ENCODE measurements at places on chromosomes 6 and 20.

- DNase-seq: no peak
Observed at GRCh38 chr6:158064725-158065251, 83.1 kb downstream of the SYNJ2 start.

DNA sequence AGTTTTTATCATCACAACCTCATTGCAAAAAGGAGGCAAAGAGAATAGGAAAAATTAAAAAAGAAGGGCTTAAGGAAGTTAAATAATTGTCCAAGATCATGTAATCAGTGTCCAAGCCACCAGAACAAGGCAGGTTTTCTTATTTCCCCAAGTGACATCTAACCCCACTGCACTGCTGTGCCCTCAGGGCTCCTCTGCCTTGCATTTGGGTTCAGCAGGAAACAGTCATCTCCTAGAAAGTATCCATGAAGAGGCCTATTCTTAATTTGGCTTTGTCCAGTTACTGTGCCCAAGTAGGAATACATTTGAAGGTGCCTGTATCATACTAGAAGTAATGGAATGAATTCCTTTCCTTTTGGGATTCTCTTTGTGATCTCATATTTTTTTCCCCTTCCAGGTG, 10.5 kb downstream of the TMEM14A start:
- no peak for DNase-seq

GRCh38 chr20:61419010-61419409, 166.9 kb downstream of the CDH4 start:
- no peak for DNase-seq

DNA sequence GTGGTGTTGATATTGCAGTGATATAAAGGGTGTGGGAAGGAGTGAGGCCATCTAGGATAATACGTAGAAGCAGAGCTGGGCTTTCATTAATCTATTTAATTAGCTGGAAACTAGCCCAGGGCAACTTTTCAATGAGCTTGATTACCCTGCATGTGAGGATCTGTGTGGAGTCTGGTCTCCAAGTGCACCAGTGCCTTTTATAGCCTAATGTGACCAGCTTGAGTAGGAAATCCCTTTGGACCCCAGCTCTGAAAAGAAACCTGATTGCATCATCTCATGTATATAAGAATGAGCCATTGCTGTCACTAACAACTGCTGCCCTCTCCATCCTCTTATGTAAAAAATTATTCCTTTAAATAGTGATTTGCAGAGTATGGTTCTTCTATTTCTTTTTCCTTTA, 72.6 kb downstream of the CD109 start:
- DNase-seq: no peak

DNA sequence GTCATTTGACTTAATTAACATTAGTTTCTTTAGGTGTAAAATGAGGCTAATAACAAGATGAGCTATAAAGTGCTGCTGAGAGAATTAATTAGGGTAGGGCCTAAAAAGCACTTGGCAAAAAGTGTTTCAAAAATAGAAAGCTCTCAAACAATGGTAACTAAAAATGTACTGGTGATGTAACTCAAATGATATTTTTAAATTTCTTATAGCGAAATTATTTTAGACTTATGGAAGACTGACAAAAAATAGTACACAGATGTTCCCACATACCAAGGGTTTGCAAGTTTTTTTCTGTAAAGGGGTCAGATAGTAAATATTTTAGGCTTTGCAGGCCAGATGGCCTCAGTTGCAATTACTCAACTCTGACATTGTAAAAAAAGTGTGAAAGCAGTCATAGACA, 190.7 kb upstream of the UFL1 start:
- DNase-seq: no peak

DNA sequence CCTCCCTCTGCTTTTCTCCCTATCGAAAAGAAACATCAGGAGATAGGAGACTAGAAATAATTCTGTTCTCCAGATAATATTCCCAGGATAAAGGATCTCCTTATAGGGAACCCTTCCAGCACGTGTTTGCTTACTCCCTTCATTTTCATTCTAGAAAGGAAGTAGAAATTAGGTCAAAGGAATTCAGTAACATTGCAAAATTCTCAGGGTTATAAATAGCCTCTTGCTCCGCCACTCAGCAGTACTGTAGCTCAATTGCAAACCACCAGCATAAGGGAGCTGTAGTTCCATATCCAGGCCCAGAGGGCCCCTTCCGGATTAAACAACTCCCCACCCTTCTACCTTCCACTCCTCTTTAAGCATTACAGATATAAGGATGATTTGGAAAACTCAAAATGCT, 6.2 kb downstream of the ELMO2 start:
- DNase-seq: no peak

- DNase-seq: no peak
Observed at GRCh38 chr6:40506954-40507353, 80.2 kb downstream of the LRFN2 start.

DNA sequence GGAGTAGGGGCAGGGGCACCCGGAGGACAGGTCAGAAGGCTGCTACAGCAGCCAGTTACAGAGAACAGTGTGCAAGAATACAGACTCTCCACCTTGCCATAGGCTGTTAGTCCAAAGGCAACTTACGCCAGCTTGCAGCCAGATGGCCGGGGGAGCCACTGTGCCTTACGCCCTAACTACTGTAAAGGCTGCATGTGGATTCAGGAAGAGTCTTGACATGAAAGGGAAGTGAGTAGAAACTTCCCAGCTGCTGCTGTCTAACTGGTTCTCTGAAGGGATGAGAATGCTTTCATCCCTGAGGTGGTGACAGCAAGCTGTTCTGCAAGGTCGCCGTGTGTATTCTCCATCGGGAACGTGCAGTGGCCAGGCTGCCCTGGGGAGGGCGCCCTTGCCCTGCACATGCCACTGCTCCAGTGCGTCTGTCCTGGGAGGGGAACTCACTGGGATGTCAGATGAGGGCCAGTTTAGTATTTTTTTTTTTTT, 46.1 kb downstream of the LYRM4 start:
- no peak for DNase-seq

GRCh38 chr20:51939259-51939585, 136.9 kb upstream of the SALL4 start:
- DNase-seq: no peak

DNA sequence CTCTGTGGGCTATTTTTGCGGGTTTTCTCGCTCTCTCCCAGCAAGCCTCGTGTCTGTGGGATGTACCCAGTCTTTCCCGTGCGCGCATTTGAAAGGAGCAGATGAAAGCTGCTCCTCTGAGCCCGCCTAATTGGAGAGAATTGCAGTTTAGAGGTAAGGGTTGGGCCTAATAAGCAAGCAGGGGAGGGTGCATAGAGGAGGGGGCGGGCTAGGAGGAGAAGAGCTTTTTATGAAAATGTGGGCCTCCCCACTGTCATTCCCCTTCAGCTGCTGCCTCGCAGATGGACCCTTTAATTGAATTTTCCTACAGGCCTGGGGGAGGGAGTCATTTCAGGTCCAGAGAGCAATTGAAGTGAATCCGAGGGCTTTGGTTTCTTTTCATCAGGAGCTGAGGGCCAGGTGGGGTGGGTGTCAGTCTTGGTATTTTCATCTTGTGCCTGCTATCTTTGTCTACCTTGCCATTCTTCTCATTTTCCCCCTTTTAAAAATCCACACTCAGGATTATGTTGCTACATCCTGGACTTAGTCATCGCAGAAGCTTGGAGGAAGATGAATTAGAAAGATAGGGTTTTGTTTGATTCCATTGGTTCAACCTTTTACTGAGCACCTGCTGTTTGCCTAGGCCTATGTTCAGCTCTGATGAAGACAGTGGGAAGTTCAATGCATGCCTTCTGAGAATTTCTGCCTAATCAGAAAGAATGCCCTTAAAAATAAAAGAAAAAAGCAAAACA, 423.4 kb downstream of the CD83 start:
- DNase-seq: no peak

- DNase-seq: no peak
Observed at GRCh38 chr6:142443532-142443931, 141.7 kb downstream of the ADGRG6 start.

GRCh38 chr20:24622856-24623255, 153.4 kb downstream of the SYNDIG1 start:
- DNase-seq: no peak

DNA sequence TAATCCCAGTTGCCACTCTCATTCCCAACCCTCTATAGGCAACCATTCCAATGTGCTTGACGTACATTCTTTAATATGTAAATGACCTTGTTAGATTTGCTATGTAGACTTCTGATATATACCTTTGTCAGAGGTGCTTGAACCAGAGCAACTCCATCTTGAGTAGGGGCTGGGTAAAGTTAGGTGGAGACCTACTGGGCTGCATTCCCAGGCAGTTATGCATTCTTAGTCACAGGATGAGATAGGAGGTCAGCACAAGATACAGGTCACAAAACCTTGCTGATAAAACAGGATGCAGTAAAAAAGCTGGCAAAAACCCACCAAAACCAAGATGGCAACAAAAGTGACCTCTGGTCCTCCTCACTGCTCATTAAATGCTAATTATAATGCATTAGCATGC, 8.3 kb upstream of the HM13 start:
- DNase-seq: no peak

- DNase-seq: no peak
Observed at GRCh38 chr6:10398446-10399218, 16.2 kb downstream of the TFAP2A start.

GRCh38 chr6:112284603-112285002, 30.2 kb upstream of the LAMA4 start:
- DNase-seq: no peak

GRCh38 chr20:52532674-52533073, 341.1 kb upstream of the ZFP64 start:
- no peak for DNase-seq

DNA sequence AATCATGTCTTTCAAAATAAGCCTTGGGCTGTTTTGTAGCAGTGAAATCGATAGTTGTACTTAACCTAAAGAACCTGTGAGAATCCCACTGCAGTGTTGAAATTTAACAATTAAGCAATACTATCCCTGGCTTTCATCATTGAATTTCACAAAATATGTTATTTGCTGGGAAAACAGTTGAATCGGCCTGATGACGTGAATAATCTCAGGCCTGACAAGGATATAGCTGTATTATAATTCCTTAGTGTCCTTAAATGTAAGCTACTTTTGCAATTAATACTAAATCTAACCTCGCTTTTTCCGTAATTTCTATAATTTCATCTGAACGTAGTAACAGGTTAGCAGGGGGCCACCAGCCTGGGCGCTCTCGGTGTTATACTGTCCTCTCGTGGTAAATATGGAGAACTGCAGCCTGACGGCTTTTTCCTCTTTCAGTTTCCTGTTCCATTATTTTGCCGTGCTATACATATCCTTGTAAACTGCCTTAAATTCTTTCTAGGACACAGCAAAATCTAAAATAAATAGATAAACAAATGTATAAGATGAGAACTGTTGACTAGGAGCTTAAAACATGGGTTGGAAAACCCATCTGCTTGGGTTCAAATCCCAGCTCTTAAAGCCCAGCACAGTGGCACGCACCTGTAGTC, 24.0 kb downstream of the MTFR2 start:
- peak; percentile 22 for DNase-seq

DNA sequence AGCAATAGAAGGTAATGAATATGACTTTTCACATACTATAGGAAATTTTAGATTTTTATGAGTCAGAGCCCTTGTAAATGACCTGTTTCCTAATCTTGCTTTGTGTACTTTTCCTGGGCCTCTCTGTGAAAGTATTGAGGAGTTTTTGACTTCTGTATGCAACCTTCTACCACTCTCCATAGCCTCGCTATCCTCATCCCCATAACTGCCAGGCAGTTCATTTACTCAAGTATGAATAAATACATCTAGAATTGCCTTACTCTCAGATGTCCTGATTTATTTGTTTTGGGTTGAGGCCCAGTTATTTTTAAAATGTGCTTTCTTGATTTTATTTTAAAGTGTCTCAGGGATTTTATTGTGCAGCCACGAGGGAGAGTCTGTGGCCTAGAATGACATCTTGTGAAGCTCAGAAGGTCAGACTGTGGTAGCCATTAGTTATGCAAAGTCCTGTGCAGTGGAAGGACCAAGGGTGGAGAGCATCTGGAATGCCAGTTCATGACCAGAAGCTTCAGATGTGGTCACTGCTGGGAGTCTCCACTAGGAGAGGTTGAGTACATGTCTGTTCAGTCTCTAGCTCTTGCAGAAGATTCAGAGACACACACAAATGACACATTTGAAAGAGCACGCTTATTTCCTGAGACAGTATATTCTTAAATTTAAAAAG, 346.2 kb upstream of the IMPG1 start:
- no peak for DNase-seq

DNA sequence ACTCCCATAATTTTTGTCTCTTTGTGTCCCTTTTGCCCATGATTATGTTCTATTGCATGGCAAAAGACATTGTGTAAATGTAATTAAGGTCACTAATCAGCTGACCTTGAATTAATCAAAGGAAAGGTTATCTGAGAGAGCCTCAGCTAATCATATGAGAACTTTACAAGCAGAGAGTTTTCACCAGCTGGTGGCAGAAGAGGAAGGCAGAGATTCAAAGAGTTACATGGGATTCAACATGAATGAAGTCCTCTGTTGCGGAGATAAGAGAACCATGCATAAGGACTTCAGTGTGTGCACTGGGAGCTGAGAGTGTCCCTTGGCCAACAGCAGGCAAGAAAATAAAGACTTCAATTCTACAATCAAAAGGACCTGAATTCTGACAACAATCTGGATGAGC, 494.1 kb upstream of the ARID1B start:
- DNase-seq: no peak

DNA sequence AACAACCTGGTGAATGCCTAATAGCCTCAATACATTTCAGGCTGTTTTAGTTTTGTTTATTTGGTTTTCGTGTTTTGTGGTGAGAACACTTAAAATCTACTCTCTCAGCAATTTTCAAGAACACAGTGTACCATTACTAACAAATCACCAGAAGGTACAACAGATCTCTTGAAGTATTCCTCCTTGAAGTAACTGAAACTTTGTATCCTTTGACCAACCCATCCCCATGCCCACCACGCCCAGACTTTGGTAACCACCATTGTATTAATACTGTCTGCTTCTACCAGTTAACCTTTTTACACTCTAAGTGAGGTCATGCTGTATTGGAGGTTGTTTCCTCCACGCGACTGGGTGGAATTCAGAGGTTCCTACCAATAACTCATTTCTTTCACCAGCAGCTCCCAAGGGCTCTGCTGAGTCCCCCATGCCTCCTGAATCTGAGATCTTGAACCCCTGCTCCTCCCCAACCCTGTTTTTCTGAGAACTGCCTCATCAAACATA, 5.7 kb upstream of the TRIM40 start:
- DNase-seq: no peak

DNA sequence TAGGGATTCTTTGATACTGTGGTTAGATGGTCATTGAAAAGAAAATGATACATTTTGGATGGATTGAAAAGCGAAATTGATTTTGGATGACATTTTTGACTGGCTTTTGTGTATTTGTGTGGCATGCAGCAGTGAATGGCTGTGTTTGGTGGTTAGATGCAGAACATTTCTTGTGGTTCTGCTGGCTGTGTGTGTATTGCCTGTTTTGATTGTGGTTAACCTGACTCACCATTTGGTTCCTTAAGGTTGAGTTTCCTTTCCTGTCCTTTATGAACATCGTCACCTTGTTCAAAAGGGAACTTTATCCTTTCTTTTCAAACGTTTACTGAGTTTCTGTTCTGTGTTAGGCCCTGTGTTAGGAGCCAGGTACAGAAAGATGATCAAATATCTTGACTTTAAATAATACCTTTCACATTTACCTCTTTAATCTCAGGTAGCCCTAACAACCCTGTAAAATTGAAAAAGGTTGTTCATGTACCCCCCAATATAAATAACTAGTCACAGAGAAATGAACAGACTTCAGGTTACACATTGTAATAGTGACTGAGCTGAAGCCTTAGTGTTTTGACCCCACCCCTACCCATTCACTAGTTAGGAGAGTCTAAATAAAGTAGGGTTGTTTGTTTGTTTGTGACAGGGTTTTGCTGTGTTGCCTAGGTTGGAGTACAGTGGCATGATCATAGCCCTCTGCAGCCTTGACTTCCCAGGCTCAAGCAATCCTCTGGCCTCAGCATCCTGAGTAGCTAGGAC, 23.8 kb downstream of the ANKS1A start:
- no peak for DNase-seq

- DNase-seq: no peak
Observed at GRCh38 chr20:52201395-52201794, 9.8 kb upstream of the ZFP64 start.
